ENCODE measurements at places on chromosomes 3 and 15.

DNA sequence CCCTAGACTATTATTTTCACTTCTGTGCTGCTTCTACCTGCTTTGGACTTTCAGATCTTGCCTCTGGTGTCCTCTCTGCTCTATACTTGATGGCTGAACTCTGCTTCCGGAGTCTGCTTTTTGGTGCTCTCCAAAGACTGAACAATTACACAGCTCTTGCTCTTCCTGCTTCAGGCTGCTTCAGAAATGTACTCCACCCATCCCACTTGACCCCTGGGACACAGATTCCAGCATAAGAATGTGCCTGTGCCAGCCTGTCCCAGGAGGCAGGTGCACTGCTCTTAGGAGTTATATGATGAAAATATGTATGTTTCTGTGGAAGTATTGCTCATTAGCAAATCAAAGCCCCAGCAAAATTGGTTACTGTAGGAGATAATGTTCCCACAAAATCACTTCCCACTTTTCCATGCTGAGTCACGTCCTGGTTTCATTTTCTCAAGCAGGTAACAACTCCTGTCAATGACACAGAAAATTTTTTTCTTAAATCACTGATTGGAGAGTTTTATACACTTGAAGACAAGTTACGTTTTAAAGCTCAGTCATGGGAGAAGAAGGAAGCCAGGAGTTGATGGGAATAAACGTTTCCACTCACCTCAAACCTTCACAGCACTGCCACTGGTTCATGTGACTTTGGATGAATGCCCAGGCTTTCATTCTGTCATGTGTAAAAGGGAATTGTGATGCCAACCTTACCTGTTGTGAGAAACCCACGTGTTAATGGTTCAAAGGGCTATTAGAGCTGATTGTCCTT, 239.4 kb upstream of the ZPLD1 start:
- no peak for DNase-seq

DNA sequence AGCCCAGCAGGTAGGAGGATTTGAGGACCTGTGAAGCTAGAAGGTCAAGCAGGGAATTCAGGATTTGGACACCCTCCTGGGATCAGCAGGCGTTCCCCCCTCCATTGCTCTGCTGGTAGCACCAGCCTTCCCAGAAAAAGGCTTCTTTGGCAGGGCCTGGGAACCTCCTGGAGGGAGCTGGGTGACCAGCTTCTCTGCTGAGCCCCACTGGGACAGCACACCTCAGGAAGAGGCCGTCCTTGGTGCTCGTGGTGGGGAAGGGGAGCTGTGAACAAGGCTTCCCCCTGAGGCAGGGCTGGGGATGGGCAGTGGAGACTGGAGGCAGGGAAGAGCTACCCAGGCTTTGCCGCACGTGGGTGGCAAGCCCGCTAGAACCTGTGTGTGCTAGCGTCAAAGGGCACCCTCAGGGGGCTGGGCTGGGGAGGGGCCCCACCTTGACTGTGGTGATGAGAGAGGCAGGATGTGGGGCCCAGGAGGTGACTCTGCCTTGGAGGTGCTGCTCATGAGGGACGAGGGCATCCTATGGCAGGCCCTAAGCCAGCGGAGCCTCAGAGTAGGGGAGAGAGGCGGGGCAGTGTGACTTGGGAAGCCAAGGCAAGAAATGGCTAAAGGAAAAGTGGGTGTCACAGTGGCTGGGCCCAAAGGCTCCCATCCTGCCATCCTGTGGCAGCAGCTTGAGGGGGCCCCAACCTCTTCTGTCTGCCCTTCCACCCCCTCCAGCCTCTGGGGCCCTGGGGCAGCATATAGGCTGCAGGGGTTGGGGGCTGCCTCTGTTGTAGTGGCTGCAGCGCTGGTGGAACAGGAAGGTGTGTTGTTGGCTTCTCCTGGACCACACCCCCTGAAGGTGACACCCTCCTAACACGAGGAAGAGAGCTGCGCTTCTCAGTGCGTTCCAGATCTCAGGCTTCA, 20.7 kb downstream of the KLF13 start:
- no peak for DNase-seq

GRCh38 chr15:63809452-63809851, 24.3 kb downstream of the HERC1 start:
- DNase-seq: peak; percentile 36

DNA sequence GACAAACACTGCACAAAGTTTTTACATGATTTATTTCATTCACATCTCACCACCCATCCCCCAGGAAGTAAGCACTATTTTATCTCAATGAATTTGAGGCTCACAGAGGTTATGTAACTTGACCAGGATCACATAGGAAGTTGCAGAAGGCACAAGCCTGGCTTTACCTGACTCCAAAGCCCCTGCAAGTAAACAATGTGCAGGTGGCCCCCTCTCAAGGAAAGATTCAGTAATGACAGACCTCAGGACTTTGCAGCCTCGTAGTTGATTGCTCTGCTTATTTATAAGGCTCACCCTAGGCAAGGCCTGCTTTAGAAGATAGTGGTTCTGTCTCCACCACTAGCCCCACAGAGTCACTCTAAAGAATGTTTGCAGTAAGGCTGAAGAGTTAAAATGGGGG, 79.8 kb upstream of the MDFIC2 start:
- DNase-seq: no peak

DNA sequence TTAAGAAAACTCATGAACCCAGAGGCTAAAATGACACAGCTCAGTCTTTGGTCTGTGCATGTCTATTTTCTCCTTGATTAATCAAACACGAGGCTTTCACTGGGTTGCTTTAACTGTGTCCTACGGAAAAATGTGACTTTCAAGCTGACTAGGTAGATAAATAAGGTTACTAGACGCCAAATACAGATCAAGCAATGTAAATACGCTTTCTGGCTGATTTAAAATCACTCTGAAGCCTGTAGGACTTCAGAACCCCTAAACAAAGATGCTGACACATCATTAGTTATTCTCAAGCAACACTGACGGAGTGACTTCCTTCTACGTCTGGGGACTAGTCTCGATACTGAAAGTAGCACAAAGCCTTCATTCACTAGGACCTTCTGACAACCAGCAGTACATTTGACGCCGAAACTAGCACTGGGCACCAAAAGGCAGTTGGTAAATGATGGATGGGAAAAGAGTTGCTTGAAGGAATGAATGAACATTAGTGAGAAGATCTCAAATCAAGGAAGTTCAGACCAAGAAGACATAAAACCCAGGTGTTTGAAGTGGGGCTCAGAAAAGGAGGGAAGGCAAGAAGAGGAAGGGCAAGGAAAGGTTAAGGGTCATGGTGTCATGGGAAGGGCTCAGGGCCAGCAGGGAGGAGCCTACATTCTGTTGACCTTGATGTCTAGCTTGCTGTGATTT, 67.1 kb upstream of the CDV3 start:
- DNase-seq: peak; percentile 76

DNA sequence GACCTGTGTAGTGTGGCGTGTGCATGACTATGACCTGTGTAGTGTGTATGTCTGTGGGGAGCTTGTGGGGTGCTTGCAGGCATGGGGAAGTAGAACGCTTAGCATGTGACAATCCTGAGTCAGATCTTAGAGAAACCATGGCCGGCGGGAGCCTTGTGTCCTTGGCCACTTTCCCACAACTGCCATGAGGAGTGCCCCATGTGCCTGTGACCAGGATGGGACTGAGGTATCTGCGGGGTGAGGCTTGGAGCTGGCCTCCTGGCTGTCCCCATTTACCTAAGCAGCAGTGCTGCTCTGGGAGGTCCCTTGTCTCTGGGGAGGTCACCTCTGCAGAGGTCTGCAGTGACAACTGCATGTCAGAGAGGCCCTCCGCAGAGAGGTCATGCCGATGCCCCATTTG, 23.6 kb downstream of the TRPM1 start:
- peak; percentile 43 for DNase-seq

DNA sequence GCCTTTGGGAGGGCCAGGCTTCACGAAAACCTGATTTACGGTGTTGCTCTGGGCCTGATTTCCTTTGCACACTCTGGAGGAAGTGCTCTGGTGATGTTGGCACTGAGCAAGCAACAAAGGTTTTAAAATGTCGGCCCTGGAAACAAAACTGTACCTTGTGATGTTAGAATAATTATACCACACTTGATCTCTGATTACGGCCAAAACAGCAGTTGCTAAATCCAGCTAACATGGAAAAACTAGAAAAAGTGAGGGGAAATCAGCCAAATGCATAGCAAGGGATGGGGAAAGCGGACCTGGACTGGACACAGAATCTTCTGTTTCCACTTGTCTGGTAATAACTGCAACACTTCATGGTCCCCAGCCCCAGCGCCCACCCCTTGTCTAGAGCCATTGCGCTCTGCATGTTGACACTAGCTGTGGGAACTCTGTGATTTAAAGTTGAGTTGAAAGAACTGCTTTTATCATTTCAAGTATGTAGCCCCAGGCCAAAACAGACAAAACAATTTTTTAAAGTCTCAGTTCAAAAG, 120.1 kb downstream of the VGLL4 start:
- DNase-seq: no peak

GRCh38 chr3:143090976-143091837, 28.4 kb upstream of the CHST2 start:
- DNase-seq: no peak

DNA sequence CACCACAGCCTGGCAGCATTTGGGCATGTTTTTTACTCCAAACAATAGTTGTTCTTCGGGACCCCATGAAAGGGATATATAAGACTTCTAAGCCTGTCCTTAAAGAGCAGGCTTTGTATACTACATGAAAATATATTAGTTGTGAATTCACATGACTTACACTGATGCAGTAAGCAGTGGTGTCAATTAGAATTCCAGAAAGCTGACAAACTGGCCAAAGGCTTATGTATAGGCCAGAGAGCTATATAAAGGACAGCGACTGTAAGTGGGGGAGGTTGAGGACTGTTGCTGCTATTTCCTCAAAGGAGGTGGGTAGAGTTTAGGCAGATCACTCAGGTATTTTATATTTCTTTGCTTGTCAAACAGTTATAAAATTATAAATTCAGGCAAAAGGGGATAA, 24.8 kb downstream of the KPNA4 start:
- no peak for DNase-seq
